Fibroblast of the aortic adventitia (primary cell): ENCODE measurements at places on chromosomes 3 and 15.
A peak's percentile ranks its signal among the peaks of the same experiment; 100 is the strongest.

DNA sequence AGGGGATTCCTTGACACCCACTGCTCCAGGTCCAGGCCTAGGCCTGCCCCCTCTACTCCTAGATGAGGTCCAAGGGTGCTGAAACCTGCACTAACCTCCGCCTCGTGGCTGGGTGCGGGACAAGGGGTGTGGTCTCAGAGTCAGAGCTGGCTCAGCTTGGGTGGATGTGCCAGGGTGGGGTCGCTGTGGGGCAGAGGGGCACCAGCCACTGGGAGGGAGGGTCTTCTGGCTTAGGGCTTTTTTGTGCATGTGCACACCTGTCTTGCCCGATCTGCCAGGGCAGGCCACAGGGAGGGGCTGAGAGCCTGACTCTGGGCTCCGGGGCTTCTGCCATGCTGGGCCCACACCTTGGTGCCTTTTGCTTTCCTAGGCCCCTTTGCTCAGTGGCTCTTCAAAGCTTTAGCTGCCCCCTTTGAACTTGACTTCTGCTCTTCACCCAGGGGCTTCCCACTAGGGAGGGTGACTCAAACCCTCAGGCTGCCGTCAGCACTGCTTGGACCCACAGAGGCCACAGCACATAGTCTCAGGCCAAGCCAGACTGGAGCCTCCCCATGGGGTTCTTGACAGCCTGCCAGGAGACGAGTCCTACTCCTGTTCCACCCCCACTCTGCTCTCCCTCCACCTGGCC lies 73.0 kb downstream of the KLF13 start:
- DNase-seq = peak; percentile 28

DNA sequence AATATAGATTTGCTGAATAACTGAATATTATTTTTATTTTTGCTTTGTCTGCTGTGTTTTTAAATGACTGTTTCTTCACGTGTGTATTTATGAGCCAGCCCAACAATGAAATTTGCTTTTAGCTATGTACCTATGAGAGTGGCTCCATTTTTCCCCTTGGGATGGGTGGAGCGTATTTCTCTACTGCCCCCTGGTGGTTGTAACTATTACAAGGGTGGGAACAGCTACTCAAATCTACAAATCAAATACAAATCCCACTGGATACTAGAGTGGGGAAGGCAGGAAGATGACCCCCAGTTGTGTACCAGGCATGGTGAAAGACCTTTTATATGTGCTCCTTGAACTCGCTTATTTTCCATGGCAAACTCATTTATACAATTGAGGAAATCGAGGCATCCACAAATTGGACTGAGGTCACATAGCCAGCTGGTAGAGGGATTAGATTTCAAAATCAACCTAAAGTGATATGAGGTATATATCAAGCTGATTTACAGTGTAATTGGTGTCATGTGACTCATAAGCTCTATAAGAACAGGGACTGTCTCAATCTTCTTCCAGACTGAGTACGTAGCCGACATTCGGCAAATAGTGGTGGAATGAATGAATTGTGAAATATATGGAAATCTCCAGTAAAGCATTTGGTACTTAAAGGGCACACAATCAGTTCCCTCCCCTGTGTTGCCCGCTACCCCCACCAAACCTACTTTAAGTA lies 69.5 kb upstream of the VEPH1 start:
- DNase-seq = peak; percentile 71

GRCh38 chr15:69156736-69157381 lies 3.6 kb upstream of the GLCE start:
- no peak for DNase-seq

GRCh38 chr3:184811034-184811433 lies 932 bp upstream of the VPS8 start:
- DNase-seq = no peak

DNA sequence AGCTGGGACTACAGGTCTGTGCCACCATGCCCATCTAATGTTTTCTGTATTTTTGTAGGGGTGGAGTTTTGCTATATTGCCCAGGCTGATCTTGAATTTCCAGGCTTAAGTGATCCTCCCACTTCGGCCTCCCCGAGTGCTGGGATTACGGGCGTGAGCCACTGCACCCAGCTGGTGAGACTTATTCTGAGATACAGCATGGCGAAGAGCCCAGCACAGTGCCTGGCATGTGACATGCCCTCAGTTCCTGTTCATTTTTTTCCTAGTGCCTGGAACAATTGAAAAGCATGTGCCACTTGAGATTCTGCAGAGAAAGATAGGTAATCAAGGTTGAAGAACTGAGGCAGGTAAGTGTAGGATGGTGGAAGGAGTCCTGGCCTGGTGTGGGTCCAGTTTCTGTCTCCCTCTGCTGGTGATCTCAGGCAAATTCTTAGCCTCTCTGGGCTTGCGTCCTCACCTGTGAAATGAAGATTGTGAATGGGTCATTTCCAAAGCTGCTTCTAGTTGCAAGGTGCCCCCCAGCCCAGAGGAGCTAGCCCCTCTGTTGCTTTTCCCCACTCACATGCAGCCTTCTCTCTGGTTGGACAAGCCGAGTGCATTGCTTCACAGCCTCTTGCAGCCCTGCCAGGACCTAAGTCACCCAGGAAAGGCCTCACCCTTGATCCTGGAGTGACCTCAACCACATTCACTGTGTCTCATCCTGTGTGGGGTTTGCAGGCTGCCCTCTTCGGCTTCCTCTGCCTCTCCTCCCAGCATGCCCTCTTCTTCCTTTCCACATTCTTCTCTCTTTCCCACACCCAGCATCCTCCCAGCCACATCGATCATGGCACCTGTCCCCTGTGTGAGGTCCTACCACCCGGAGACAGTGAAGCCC lies 4.3 kb upstream of the RHCG start:
- DNase-seq = no peak

DNA sequence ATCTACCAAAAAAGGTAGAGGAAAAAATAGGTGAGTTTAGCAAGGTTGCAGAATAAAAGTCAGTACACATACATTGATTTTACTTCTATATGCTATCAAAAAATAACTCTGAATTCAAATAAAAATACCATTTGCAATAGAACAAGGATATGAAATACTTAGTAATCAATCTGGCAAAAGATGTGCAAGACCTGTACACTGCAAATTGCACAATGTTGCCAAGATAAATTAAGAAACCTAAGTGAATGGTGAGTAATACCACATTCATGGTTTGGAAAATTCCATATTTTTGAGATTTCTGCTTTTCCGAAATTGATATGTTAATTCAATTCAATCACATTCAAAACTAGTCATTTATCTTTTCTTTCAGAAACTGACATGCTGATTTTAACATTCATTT lies 464.8 kb downstream of the EPHA3 start:
- DNase-seq = peak; percentile 13

DNA sequence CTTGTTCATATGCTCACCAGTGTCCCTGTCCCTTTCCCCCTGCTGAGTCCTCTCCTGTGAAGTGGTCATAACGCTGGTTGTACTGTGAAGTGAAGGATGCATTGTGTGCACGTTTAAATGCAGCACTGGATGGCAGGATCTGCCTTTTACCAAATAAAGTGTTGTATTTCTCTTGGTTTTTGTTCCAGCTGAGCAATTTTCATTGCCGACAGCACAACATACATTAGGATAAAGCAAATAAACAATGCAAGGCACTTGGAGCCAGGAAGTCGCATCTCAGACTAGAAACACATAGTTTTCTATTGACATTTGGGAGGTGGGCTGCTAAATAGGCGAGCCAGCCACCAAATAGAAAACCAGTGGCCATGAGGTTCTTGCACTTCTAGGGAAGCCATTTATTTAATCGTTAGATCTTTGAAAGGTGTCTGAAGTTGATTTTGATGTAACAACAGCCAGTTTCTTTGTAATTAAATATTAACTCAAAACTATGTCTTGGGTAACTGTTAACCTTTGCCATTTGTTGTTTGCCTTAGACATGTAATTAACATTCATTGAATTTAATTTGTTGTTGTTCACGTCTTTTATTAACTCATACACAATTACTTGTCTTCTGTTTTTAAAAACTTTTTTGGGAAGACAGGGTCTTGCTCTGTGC lies 185.3 kb downstream of the FNDC3B start:
- no peak for DNase-seq

- DNase-seq = no peak
Measured at GRCh38 chr3:52809662-52810377, 15.2 kb downstream of the ITIH3 start.

DNA sequence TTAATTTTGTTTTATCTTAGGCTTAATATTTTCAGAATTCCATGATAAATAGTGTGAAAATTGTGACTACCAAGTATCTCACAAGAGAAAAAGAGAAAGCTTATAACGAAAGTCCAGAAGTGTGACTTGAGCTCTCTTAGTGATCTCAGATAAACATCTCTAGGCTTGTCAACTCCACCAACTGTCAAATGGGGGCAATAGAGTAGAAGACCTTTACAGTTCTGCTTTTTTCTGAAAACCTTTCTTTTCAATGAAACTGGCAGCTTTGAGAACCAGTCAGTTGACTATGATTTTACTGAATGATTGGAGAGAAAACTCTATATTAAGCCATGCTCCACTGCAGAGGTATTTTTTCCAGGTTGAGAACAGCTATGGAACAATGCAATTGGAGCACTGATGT lies 119.2 kb upstream of the TP63 start:
- no peak for DNase-seq

- DNase-seq = no peak
Measured at GRCh38 chr3:9239680-9240079, 9.8 kb downstream of the SRGAP3 start.

DNA sequence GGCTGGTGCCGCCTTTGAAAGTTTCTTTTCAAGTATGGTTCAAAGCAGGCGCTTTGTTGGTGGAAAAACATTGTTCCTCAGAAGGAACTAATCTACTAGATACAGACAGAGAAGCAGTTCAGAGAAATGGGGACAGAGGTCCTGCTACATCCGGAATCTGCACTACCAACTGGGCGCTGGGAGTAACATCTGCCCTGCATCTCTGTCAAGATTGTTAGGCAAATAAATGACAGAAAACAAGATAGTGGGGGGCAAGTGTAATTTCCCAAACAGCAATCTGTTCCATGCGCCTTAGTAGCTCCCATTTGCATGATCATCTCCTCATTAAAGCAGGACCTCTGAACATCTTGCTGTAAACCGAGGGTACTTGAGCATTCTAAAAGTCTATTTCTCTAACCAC lies 17.4 kb downstream of the TLE3 start:
- DNase-seq = no peak

- DNase-seq = no peak
Measured at GRCh38 chr3:176824811-176825210, 372.5 kb downstream of the TBL1XR1 start.

- DNase-seq = no peak
Measured at GRCh38 chr3:144482876-144483275, 511.3 kb downstream of the DIPK2A start.

DNA sequence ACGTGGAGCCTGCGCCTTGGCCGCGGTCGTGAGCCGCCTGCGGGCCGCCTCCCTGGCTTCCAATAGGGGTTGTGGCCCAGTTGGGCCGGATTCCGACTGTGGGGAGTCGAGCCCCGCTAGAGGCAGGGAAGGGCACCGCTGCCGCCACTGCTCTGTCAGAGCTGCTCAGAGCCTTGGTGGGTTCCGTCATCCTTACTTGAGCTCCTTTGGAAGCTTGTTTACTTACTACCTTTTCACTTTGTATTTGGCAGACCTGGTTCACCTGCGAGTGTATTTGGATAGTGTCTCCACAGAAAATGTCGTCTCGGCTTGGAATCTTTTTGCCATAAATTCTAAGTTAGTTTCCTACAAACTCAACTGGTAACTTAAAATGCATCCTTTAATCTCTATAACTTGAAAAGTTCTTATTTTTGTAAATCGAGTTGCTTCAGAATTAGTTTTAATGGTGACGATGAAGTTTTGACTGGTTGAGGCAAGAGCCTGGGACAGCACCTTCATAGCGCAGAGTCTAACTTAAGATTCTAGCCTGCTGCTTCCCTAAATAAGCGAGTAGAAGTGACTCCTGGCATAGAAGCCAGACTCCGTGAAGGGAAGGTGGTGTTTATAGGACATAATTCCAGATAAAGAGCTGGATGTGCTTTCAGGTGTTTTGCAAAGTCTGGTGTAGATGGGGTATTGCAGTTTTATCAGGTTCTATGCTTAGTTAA lies 800 bp downstream of the DAG1 start:
- DNase-seq = peak; percentile 37

- no peak for DNase-seq
Measured at GRCh38 chr3:166195808-166196207, 358.6 kb upstream of the BCHE start.

- DNase-seq = no peak
Measured at GRCh38 chr3:116984301-116984700, 274.7 kb downstream of the TUSC7 start.

- DNase-seq = no peak
Measured at GRCh38 chr3:9727041-9727595, 4.4 kb upstream of the BRPF1 start.

DNA sequence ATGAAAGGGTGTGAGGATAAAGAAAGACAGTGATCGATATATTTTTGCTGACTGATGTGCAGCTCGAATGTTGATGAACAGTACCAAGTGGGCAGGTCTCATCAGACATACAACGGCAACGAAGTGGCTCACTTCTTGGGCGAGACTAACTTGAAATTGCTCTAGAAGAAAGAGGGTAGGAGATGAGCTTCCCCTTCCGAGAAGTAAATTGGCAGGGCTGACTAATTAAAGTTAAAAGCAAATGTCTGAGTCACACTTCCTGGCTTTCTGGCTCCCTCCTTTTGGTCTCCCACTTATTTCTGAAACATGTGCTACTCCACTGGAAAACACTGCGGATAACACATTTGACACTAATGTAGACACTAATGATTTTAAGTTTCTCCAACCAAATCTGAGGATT lies 228.3 kb downstream of the ABHD5 start:
- no peak for DNase-seq

- DNase-seq = peak; percentile 64
Measured at GRCh38 chr3:57169872-57170623, 4.9 kb upstream of the IL17RD start.

GRCh38 chr15:76330080-76330680 lies 6.4 kb upstream of the ISL2 start:
- peak; percentile 73 for DNase-seq

GRCh38 chr15:36358094-36358493 lies 221.3 kb upstream of the CDIN1 start:
- DNase-seq = peak; percentile 82

DNA sequence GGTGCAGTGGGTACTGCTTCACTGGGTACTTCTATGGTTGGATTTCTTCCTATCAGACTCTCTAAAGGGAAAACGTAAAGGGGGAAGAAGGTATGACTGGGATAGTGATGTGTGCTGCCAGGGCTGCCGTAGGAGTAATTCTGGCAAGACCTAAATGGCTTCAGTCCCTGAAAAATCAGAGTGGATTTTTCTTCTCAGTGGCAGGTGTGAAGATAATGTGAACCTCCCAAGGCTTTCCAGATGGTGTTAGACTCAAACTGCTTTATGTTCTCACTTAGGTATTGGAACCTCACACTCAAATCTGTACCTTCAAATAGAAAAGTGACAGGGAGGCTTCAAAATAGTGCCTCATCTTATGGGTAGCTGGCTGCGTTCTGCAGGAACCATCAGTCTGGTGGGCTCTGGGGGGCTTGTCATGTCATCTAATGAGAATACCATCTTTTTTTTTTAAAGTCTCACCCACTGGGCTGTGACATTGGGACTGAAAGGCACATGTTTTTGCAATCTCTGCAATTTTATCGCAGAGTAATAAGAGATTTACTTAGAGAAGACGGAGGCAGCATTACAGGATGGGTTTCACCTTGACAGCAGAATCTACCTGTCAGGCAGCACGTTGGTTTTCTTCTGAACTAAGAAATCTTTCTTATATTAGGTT lies 28.5 kb downstream of the MINDY4B start:
- no peak for DNase-seq

- DNase-seq = peak; percentile 61
Measured at GRCh38 chr3:81728766-81729544, 32.5 kb downstream of the GBE1 start.
